Activated CD4-positive, alpha-beta T cell treated with anti-CD3 and anti-CD28 coated beads, Interleukin-2, amount 10 ng/mL, durations not matched to agents 7 days and 5 days (primary cell): ENCODE measurements at places on chromosomes 5 and 9. TPM values are rescaled to one million over a fixed set of nuclear protein-coding genes. Genes with fewer than 3 reads are reported as not detected.
A peak's percentile ranks its signal among the peaks of the same experiment; 100 is the strongest.

The ORM2 gene
- not detected for total RNA-seq

The FAM151B gene
- 0.52 TPM for total RNA-seq

DNA sequence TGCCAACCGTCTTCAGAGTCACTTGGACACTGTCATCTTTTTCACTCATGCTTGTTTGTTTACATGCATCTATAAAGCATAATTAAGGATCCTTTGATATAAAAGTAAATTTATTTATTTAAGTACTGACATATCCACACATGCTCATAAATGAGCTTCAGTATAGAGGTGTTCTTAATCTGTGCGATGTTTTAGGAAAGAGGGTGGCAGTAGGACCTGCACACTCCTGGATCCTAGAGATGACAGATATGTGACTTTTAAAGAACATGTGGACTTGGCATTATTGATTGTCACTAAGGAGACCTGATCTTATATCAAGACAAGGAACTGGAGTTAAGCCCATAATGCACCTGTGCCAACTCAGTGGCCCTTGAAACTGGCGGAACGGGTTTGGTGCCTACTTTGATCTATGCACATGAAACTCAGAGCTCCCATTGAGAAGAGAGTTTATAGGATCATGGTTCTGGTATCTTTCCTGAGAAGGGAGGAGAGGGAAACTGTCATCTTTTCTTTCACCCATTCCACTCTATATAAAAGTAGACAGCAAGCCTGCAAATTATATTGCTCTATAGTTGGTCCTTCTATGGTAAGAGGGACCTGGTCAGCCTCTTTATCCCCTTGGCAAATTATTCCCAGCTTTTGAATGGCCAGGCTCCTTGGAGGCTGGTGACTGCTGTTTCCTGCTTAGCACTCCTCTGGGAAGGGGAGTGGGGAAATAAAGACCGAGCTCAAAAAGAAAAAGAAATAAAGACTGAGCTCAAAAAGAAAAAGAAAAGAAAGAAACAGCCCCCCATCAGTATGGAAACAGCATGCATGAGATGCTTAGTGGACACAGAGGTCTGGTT is 57.8 kb upstream of the LIFR start:
- DNase-seq = no peak

The NTRK2 gene
- 1.8 TPM for total RNA-seq

DNA sequence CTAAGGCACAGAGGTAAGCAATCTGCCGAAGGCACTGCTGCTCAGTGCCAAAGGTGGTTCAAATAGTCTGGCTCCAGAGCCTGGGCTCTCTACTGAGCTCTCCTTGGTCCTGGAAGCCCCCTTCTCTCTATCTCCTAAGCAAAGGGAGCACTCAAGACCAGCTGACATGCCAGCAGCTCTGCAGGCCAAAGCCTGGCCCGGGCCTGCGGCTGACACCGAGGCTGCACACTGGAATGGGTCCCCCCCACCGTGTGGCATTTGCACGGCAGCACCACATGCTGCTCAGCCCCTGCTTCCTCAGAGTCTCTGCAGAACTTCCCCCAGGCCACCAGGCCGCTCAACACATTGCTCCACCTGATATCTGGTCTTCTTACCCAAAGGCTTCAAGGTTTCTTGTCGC is 57.8 kb upstream of the GOLPH3 start:
- DNase-seq = no peak

The CCDC152 gene
- 5.2 TPM for total RNA-seq

- no peak for DNase-seq
These were observed 184.1 kb downstream of the DIRAS2 start for GRCh38 chr9:90458485-90458884.

GRCh38 chr9:70120834-70121510 is 77.3 kb downstream of the MAMDC2 start:
- DNase-seq = no peak

DNA sequence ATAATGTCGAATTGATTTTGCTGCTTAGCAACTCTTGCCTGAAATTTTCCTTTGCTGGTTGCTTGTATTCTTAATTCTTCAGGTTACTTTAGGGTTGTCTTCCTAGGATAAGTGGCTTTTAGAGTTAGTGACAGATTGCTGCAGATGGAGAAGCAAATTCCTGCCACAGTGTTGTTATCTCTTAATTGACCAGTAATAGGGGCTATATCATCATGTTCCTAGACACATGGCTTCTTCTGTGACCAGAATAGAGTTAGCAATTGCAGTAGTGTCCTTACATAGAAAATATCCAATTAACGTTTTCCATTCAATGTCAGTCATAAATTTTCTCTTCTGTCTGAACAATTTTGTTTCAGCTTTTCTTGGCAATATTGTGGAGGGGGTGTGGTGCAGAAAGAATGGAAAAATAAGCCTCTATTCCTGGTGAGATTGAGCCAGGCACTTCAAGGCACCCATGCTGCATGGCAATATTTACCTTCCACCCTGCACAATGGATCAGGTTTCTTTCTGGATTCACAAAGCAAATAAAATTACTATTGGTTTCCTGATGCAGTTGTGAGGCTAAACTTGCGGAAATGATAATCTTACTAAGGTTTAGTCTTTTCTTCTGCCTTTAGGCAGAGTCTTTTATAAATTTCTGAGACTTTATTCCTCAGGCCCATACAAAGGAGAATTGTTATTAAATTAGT is 1481.5 kb downstream of the EFNA5 start:
- no peak for DNase-seq

The ANKDD1B gene
- total RNA-seq = not detected

DNA sequence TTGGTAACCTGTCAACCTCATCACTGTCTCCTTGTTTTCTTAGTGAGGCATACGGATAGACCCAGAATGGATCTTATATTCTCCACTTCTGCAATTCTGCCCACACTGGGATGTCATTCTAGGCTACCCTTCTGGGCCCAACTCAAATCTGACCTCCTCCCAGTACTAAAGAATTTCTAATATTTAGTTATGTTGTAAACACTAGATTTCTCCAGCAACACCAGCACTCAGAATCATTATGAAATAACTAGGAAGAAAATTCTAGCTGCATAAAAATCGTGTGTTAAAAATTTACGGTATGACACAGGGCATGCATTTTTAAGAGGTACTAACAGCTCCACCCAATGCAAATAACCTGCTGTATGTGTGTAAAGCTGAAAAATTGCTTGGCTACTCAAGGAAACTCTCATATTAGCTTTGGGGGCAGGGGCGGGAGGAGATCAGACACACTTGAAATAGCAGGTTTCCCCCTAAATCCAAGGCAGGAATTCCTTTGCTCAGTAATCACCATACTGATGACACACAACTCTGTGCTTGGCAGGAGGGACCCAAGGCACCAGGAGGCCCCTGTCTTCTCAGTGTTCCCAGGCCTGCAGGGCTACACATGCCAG is 27.3 kb downstream of the MACROH2A1 start:
- no peak for DNase-seq

GRCh38 chr9:81656004-81656403 is 33.3 kb downstream of the TLE1 start:
- no peak for DNase-seq

The HTR1A gene
- not detected for total RNA-seq

- DNase-seq = no peak
These were observed 11.9 kb upstream of the ZNF366 start for GRCh38 chr5:72519111-72519510.

DNA sequence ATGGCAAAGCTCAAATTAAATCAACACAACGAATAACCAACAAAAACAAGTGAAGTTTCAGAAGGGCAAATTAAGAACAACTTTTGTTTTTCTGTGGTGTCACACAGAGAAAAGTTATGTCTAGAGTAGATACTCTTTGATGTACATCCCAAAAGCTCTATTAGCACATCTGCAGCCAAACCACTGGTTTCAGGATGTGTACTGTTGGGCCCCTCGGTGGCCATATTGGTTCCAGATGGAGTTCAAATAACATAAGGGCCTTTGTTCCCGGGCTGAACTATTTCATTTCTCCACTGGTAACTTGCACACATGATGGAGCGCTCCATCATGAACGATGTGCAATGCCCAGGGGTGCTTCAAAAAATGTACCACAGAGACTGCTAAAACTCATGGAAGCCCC is 126.1 kb downstream of the SEMA5A start:
- DNase-seq = no peak

The AHRR gene
- 34.9 TPM for total RNA-seq

DNA sequence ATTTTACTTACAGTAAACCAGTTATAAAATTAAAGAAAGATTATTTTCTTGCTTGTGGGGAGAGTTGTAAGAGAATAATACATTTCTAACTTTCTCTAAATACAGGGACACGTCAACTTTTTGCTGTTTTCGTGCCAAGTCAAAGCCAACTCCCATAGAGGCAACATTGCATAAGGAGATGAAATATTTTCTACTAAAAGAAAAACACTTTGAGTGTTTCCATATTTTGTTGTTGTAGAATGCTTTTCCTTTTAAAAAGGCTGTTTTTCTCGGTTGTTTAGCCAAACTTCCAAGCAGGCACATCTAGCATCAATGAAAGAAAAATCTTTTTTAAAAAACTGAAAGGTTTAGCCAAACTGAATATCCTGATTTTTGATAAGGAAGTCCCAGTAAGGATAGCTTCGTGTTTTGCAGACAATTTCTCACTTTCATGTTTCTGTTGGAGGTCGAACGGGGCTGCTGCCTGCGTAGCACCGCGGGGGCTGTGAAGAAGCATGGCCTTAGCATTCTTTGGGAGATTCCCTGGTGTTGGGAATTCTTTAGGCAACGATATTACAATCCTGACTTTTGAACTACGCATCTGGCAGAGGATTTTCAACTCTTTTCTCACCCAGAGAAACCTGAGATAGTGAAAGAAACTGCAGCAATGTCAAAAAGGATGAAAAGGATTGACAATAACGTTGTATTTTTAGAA is 108.1 kb upstream of the FBXL7 start:
- DNase-seq = no peak

The ZNF782 gene
- 4.1 TPM for total RNA-seq

DNA sequence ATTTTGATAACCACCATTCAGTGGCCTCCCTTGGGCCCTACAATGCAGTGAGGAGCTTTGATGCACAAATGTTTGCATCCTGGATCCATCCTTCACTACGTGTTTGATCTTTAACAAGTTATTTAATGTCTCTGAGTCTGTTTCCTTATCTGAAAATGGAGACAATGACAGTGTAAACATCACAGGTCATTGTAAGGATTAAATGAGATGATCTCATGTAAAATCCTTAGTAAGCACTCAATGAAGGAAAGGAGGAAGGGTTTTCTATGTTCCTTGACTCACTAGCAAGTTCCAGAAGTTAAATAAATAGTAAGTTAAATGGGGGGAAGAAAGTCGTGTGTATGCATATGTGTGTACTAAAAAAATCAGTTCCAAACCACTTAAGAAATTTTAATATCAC is 9.8 kb upstream of the SLC36A3 start:
- DNase-seq = no peak

The APBA1 gene
- total RNA-seq = 1.6 TPM

DNA sequence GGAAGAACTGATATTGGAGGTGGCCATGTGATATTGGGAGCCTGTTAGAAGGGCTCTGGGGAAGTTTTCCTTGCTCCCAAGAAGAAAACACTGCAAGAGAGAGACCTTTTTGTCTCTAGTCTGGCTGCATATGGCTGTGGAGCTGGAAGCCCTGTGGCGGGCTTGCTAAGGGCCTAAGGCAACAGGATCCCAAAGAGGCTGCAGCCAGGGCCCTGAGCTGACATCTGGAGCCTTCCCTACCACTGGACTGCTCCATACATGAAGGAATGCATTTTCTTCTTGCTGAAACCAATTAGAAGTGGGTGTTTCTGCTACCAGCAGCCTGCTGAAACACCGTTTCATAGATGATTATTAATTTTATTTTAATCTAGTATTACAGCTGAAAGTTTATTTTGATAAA is 42.2 kb downstream of the GNAQ start:
- DNase-seq = no peak

DNA sequence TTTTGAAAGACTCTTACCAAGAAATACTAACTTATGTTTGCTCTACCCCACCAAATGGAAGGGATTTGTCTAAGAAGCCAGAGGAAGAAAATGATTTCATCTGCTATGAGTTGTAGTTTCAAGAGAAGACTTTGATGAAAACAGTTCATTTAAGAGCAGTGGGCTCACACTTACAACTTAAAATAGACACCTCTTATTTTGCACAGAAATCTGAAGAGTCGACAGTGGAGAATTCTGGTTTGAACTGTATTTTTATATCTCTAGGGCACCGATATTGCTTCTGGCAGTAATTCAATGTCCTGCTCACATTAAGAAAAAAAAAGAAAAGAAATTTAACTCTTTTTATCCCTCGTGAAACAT is 1.9 kb upstream of the DAB2 start:
- no peak for DNase-seq

DNA sequence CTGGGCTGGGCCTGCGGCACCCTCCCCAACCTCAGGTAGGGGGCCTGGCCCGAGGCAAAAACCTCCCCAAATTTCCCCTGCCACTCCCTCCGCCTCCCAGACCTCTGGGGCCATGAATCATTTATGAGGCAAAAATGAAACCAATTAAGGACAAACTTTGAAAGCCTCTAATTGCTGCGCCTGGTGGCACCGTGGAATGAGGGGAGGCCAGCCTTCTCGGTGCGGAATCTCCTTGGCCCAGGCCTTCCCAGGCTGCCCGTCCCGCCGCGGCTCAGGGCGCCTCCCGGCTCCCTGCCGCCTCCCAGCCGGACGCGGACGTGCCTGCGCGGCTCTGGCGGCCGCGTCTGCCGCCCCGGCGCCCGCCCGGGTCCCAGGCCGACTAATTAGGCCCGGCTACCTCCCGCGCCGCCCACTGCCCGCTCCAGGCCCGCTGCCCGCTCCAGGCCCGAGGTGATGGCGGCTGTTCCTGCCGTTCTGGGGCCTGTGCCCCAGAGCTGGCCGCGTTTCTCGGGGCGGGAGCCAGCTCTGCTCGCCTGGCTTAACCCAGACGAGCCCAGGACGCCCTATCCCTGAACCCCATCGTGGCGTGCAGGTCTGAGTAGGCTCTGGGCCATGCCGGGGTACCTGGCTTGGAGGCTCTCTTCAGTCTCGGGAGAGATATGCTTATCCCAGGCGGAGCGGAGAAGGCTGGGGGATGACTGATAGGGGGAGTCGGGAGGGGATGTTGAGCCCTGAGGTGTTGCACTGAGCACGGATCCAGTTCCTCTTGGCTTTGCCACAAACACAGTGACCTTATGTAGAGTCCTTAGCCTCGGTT is 20.1 kb downstream of the CXXC5 start:
- DNase-seq = peak; percentile 36

DNA sequence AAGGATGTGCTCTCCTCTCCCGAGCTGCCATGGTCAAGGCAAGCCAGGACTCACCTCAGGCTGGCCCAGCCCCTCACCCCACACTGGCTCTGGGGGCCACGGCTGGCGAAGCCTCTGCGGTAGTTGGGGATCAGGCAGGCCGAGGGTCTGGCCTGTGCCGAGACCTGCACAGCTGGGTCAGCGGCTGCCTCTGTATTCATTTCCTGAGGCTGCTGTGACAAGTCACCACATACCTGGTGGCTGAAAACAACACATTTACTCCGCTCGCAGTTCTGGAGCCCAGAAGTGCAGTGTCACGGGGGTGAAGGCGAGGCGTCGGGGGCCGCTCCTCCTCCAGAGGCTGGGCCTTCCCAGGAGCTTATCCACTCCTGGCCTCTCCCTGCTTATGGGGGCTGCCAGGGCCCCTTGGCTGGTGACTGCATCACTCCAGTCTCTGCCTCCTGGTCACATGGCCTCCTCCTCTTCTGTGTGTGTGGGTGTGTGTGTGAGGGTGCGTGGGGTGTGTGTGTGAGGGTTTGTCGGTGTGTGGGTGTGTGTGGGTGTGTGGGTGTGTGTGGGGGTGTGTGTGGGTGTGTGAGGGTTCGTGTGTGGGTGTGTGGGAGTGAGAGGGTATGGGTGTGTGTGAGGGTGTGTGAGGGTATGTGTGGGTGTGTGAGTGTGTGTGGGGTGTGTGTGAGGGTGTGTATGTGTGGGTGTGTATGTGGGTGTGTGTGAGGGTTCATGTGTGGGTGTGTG is 3.2 kb upstream of the SCGB3A1 start:
- DNase-seq = no peak

- DNase-seq = peak; percentile 64
These were observed 20.4 kb downstream of the ANKS6 start for GRCh38 chr9:98775831-98776441.

- DNase-seq = no peak
These were observed 334.6 kb upstream of the TUSC1 start for GRCh38 chr9:26012797-26013196.
